Caco-2 (cell line): ENCODE measurements at places on chromosomes 4 and X. TPM values are rescaled to one million over a fixed set of nuclear protein-coding genes. Genes with fewer than 3 reads are reported as not detected.

DNA sequence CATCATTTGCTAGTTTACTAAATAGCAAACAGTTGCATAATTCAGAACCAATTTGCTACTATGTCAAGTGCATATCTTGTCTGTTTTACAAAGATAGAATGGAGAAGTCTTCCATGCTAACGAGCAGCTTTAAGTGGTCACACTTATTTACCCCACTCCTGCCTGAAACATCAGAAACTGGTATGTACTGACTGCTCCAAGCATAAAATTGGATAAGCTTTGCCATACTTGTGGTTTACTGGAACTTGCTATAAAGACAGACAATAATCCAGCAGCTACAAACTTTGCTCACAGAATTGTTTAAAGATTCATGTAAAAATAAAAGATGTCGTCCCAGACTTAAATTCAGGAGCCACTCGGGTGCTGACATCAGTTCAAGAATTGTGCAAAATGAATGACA lies 13.3 kb upstream of the CDKL2 start:
- DNase-seq: no peak

DNA sequence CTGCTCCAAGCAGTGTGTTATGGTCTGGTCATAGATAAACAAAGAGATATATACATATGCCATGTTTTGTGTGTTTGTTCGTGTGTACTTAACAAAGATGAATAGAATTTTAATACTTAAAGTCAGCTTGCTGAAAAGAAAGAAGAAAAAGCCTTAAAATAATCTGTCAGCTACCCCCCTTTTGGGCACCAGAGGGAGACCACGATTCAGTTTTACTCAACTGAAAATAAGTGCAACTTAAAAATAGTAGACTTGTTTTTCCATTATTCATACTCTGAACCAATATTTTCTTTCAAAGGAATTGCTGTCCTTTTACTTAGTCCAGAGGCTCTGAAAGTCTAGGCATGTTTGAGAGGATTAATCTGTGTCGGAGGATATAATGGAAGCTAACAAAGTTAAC lies 181.7 kb upstream of the AGTR2 start:
- DNase-seq: no peak

DNA sequence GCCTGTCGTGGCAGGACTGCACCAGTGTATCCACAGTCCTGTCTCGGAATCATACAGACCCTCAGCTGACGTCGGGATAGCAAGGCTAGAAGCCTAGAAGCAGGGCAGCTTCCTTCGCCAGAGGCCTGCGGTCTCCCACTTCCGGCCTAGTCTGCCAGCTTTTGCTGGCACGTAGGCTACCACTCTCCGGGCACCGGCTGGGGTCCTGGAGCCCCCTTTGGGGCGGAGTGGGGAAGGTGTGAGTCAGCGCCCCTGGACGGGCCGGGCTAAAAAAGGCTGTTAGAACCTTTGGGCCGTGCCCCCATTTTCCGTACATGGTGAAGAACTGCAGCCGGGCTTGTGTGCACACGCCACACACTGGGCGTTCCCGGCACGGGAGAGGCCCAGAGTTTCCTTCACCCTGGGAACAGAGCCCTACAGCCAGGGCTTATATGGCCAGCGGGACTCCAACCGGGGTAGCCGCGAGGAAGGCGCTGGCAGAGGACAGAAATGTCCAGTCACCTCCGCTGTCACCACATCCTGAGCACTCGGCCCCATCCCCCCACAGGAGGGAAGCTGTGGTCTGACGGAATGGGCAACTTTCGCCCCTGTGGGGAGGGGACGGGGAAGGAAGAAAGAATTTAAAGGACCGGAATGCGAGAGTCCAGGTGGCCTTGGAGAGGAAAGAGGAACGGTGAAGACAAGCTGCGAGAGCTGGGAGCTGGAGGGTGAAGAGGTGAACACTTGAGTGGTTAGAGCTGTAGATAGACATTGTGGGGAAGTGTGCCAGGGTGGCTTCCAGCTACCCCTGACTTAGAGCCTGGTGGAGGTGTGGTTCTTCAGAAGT lies 4.6 kb downstream of the MAGIX start:
- DNase-seq: no peak

- no peak for DNase-seq
Measured at GRCh38 chr4:157013656-157014055, 42.1 kb upstream of the PDGFC start.

GRCh38 chrX:35023683-35024082 lies 81.1 kb downstream of the FAM47B start:
- no peak for DNase-seq

GRCh38 chrX:1529328-1529727 lies 7.7 kb downstream of the P2RY8 start:
- DNase-seq: no peak

GRCh38 chr4:53991821-53992220 lies 72.6 kb downstream of the CHIC2 start:
- DNase-seq: no peak

DNA sequence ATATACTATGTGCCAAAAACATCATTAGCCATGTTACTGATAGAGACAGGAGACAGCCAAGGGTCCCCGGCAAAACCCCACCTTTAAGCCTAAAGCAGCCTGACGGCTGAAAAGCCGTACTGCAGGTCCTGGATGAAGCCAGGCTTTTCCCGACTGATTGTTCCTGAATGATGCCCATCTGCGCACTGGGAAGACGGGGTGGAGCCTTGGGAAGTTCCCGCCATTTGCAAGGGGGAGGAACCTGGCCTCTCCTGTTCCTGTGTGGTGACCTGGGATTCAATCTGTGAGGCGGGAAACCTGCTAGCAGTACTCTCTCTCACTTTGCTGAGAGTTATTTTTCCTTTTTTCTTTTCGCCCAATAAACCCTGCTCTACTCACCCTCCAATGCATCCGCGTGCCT lies 15.1 kb upstream of the CAMK2D start:
- no peak for DNase-seq

The UBQLN2 gene
- total RNA-seq: 20.3 and 22.6 TPM in 2 replicates

The SSX2B gene
- not detected in 2 replicates for total RNA-seq

DNA sequence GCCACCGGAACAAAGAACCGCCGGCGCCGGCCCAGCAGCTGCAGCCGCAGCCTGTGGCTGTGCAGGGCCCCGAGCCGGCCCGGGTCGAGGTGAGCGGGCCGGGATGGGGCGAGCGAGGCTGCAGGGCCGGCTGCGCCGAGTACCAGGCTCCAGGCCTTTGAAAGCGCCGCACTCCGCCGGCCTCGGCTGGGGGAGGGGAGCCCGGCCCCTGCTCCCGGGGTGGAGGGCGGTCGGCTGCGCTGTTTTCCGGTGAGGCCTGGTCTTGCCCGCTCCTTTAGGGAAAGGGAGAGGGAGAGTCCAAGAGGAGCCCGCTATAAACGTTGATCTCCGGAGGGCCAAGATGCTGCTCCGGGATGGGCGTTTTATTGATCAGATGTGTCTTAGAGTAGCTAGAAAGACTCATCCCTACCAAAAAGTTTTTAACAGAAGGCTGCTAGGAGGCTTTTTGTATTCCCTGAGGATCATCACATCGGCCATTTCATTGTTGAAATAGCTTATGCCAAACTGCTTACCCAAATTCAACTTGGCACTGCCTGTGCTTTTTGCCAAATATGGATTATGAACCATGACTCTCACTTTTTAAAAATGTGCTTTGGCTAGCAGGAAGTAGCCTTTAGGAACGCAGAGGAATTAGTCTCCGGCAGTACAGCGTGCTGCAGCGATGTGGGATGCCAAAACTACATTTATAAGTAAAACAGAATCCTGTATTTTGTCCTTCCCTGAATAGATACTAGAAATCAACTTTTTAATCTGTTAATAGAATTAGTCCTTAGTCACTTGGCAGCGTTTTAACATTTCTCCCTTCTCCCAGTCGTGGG lies 760 bp downstream of the TMEM165 start:
- peak; percentile 65 for DNase-seq
